Lung microvascular endothelial cell (primary cell): ENCODE measurements at places on chromosomes 3 and 15. TPM values are rescaled to one million over a fixed set of nuclear protein-coding genes. Genes with fewer than 3 reads are reported as not detected.

The LMLN gene
- total RNA-seq, result 1.1 and 2.6 TPM in 2 replicates

DNA sequence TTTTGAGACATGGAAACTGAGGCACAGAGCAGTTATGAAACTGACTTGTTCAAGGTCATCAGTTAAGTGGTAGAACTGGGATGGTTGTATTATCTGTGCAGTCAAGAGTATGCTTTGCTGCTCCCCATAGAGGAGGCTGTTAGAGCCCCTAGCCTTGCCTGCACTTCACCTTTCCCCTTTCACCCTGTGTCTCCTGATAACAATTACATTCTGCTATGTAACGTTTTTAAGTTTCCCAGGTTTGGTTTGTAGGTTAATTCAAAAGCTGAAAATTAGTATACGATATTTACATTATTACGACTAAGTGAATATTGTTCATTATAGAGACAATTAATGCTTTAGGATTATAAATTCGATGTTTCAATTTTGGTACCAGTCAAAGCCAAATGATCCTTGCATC is 89.9 kb downstream of the ECT2 start:
- DNase-seq, result no peak

The RBP2 gene
- total RNA-seq, result not detected in 2 replicates

DNA sequence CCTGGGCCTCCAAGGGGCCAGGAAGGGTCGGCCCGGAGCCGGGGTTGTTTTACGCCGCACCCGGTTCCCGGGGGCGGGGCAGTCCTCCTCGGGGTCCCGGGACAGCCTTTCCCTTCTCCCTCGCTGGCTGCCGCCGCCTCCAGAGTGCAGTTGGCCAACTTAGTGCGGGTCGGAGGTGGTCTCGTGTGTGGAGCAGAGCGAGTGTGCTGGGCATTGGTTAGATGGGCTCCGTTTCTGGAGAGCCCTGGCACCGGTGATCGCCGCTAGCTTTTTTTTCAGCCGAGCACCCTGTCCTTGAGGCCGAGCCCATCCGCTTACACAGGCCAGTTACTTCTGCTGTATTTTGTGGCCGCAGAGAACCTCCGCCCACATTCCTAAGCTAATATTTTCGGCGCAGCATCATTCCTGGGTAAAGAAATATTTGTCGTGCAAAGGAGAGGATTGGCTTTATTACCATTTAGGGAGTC is 585 bp downstream of the KIF23 start:
- peak; percentile 78 for DNase-seq

- no peak for DNase-seq
Observed at GRCh38 chr3:51390246-51391074, 625 bp upstream of the RBM15B start.

The TMEM212 gene
- not detected in 2 replicates for total RNA-seq

DNA sequence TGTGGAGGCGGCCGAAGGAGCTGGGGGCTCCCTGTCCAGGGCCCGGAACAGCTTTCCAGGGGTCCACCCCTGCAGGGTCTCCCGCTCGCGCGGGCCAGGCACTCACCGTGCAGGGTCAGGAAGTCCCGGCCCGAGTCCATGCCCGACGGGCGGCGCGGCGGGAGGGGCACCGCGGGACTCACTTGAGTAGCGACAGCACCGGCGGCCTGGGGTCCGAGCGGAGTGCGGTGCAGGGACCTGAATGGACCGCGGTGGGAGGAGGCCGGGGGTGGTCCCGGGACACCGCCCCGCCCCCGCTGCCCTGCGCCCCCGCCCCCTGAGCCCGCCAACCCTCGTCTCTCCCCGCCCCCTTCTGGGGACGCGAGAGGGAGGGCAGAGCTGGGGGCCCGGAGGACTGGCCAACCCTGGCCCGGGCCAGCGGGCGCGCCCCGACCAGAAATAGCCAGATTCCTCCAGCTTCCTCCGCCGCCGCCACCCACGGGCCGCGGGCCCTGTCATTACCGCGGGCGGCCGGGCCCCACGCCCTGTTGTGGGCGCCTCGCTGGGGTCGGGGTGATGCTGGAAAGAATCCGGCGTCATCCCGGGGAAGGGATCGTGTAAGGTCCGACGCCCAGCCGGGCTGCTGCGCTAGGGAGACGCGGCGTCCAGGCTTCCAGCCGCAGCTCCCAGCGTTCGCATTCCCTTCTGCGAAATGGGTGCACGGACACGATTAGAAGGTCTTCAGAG is at the start of gene PLCD1:
TSS of gene PLCD1 (minus strand) at position 243 of the 726 bp plus-strand sequence. CDS start at position 140, 103 bp downstream.
- DNase-seq, result peak; percentile 52

DNA sequence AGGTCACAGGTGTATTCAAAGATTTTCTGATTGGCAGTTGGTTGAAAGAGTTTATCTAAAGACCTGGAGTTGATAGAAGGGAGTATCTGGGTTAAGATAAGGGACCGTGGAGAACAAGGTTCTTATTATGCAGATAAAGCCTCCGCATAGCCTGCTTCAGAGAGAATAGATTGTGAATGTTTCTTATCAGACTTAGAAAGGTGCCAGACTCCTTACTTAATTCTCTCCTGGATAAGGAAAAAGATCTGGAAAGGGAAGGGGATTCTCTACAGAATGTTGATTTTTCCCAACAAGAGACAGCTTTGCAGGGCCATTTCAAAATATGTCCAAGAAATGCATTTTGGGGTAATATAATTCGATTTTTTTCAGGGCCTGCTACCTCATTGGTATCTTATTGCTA is 341.3 kb upstream of the RARB start:
- no peak for DNase-seq

DNA sequence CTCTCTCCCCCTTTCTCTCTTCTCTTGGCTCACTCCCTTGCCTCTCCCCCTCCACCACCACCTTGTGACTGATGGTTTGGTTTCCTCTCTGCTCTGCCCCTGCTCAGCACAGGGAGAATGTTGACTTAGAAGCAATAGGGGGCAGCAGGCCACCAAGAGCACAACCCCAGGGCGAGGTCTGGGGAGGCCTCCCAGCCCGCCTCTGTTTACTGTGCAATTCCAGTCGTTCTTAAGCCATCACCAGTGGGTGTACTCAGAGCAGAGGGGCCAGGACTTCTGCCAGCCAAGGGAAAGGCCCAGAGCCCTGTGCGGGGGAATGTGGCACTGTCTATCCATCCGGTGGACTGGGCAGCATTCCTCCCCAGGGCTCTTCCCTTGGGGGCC is 5.7 kb upstream of the APEH start:
- DNase-seq, result no peak

- no peak for DNase-seq
Observed at GRCh38 chr15:47203993-47204392, 513.3 kb upstream of the SEMA6D start.

DNA sequence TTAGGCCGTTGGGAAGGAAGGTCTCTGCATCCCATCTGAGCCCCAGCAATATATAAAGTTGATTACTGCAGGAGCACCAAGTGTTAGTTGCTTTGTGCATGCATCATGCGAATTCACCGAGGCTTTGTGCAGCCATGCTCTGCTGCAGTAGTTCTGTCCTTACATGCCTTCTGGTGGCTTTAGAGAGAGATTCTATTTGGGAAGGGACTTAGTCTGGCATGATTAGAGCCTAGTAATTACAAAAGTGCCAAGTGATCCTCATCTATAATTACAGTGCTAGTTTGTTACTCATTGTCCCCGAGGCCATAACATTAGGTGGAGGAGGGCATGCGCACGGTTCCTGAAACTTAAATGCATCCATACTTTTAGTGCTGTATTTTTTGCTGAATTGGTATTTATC is 353.6 kb downstream of the CNTN4 start:
- no peak for DNase-seq

- DNase-seq, result no peak
Observed at GRCh38 chr3:124174476-124174875, 182.6 kb upstream of the ROPN1 start.

The MNS1 gene
- total RNA-seq, result 0.20 and 0.22 TPM in 2 replicates
